ENCODE measurements at places on chromosomes 16 and 17. TPM values are rescaled to one million over a fixed set of nuclear protein-coding genes. Genes with fewer than 3 reads are reported as not detected.

DNA sequence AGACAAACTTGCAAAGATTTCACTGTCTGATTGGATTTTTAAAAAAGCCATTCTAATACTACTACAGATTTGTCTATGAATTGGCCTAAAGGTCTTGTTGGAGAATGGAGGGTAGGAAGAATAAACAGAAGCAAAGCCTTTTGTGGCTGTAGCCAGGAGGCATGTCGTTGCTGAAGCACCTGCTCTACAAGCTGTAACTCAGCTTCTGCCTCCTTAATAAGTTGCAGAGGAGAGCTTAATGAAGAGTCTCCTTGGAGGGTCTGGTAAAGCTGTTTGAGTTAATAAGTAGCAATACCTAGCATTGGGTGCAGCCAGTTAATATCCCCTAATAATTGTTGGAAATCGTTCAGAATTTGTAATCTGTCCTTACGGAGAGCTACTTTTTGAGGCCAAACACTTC, 10.0 kb upstream of the ZNF689 start:
- H3K27ac ChIP-seq = no peak overlapping the region
- H3K36me3 ChIP-seq = no peaks in the 10 kb centered on the region
- no peak for DNase-seq
- H3K4me1 ChIP-seq = peaks cover 5% of the 10 kb centered on the region
- H3K27me3 ChIP-seq = peaks cover 36% of the 10 kb centered on the region

DNA sequence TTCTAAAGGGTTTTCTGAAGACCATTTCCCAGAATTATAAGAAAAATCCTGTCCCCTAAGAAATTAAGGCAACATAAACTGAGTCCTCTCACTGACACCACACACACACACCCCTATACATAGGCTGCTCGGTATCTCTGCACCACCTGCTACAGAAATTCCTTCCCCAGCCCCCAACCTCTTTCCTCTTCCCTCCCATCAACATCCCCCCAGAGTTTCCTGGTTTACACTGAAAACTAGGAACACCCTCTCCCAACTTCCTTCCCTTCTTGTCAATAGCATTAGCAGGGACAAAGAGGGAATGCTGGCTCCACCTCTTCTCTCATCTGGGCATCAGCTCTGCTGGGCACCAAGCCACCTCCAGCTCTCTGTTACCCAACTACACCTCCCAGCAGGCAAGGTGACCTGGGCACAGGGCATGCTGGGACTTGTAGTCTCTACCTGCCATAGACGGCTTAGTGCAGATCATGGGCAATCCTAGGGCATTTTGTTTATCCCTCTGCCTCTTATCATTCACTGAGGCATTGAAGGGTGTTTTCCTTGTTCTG, 15.7 kb downstream of the CAVIN1 start:
- no peak overlapping the region for H3K4me3 ChIP-seq
- DNase-seq = peak; percentile 32
- H3K27ac ChIP-seq = peak overlapping the region; percentile 40

- H3K4me1 ChIP-seq = peaks cover 5% of the 10 kb centered on the region
- H3K4me3 ChIP-seq = no peak overlapping the region
- no peaks in the 10 kb centered on the region for H3K36me3 ChIP-seq
- DNase-seq = no peak
- H3K27me3 ChIP-seq = no peaks in the 10 kb centered on the region
These were observed 27.5 kb downstream of the TRPV3 start for GRCh38 chr17:3529817-3530741.

DNA sequence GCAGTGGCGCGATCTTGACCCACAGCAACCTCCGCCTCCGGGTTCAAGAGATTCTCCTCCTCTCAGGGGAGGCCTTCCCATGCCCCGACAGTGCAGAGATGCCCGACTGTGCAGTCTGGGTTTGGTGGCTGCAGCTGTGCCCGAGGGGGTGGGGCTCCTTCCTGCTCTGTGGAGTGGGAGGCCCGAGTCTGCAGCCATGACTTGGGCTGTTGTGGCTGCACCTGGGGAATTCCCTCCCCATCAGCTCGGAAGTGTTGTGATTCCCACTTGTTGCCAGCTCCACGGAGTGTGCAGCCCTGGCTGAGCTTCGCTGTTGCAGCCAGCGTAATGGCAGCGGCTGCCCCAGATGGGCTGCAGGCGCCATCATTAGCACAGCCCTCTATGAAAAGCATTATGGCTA, 66.4 kb upstream of the SMIM36 start:
- peaks cover 29% of the 10 kb centered on the region for H3K27me3 ChIP-seq
- no peak overlapping the region for H3K4me3 ChIP-seq
- no peaks in the 10 kb centered on the region for H3K36me3 ChIP-seq

GRCh38 chr17:44867841-44868240, 20.2 kb downstream of the HIGD1B start:
- H3K36me3 ChIP-seq = peaks cover 77% of the 10 kb centered on the region
- no peak overlapping the region for H3K27ac ChIP-seq
- H3K27me3 ChIP-seq = no peaks in the 10 kb centered on the region
- H3K4me3 ChIP-seq = no peak overlapping the region
- H3K4me1 ChIP-seq = no peaks in the 10 kb centered on the region
- DNase-seq = no peak

DNA sequence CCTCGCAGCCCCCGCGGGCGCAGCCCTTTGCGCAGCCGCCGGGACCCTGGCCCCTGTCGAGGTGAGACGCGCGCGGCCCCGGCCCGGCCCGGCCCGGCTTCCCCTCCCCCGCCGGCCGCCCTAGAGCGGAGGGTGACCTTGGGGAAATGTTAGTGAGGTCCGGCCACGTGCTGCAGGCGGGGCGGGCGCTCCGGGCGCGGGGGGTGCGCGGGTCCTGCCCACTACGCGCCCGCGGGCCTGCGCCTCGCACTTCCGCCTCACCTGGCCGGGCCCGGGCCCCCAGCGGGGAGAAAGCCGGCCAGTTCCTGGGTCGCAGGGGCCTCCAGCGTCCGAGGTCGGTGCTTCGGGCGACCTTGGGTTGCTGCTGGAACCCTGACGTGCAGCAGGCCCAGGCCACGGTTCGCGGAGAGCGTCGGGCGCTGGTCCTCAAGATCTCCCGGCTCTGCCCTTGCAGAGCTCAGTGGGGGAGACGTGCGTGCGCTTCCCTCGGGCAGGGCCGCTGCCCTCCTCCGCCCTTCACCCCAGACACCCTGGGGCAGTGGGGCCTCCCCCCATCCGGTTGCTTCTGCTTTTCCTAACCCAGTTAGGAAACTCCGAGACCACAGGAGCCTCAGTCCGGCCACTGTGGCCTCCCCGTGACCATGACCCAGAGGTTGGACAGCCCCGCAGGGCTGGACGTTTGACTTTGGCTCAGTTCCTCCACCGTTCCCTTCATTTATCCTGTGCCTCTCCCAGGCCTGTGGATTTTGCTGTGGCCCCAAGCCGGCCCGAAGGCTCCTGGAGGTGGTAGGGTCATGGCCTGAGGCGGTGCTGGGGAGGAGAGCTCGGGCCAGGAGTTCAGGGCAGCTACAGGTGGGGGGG, 791 bp downstream of the MCRIP2 start:
- peaks cover 16% of the 10 kb centered on the region for H3K36me3 ChIP-seq
- no peaks in the 10 kb centered on the region for H3K27me3 ChIP-seq
- H3K4me3 ChIP-seq = peak overlapping the region; percentile 75
- no peak overlapping the region for H3K27ac ChIP-seq

Gene ABCA10
- 0.07 TPM for total RNA-seq

Gene LGALS9B
- not detected for total RNA-seq

Gene PPL
- total RNA-seq = not detected
